Liver (tissue), 10 donors: ENCODE measurements at places on chromosomes 1 and 21. TPM values are rescaled to one million over a fixed set of nuclear protein-coding genes. Genes with fewer than 3 reads are reported as not detected.

GRCh38 chr1:37105911-37106310 lies 71.6 kb upstream of the GRIK3 start:
- DNase-seq, result no peak

DNA sequence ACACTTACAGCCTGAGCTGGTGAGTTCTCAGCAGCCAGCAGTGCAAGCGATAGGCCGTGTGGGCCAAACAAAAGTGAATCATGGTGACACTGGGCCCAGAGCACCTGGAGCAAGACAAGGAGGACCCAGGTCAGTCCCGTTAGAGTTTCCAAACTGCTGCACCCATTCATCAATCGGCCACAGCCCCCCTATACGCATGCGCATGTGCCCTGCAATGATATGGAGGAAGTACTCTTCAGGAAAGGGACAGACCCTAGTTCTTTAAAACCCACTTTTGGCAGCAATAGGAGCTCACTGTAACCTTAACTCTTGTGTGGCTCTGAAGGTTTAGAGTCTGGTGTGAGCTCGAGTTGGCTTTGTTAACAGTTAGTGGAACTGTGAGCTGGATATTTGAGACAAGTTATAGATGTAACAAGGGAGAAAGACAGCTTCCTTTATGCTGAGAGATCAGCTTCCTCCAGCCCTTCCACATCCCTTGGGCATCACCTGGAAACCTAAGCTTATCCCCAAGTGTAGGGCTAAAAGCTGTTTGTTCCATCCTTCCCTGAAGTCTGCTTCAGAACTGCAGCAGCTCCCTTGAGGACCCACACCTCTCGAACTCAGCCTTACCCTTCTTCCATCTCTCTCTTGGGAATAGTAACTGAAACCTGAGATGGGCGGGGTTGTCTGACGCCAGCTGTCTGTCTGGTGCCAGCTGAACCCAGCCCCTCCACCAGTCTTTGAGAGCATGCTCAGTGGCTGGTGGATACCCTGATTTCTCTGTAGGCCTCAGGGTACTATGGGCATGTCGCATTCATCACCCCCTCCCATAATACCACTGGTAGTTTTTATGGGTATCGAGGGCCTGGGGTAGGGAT lies 17.7 kb downstream of the NMNAT1 start:
- DNase-seq, result no peak

- DNase-seq, result no peak
Observed at GRCh38 chr1:186662752-186663151, 17.5 kb downstream of the PTGS2 start.

- no peak for DNase-seq
Observed at GRCh38 chr1:3226191-3226590, 157.2 kb downstream of the PRDM16 start.

GRCh38 chr1:222910699-222911098 lies 95.9 kb downstream of the DISP1 start:
- DNase-seq, result no peak

DNA sequence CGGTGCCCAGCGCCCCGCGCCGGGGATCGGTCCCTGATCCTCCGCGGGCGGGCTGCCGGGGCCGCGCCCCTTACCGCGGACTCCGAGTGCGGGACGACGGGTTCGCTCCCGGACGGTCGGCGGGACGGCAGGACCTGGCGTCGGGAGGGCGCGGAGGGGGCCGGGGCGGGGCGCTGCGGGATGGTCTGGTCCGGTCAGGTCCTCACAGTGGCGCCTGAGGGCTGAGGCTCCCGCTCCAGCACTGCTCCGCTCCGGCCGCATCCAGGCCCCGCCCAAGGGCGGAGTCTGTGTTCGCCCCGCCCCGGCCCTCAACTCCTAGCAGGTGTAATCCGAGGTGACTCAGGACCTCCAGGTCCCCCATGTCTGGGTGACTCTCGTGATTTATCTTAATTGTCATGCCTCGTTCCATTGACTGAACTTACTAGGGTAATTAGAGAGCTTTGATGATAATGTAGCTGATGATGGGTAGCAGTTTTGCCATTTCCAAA lies at the start of gene RAB3B:
RAB3B (minus strand) TSS at position 223 of the 488 bp plus-strand sequence. CDS start 13,583 bp downstream, outside the sequence.
- peak; percentile 82 for DNase-seq

- no peak for DNase-seq
Observed at GRCh38 chr1:100582943-100583342, 45.0 kb downstream of the GPR88 start.

DNA sequence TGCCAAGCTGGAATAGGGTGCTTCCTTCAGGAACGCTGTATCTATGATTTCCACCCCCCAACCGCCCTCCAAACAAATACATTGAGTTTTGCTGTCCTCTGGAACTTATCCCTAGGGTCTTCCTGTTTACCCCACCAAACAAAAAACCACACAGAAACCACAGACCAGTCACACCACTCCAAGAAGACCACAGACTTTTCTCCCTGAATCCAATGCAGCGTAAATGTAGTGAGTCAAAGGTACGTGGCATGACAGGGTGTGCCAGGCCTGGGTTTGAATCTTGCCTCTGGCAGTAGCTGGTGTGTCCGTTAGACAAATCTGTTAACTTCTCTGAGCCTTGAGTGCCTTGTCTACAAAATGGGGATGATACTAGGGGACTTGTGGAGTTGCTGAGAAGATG lies 27.8 kb downstream of the ASAP3 start:
- no peak for DNase-seq

The KIF26B gene
- total RNA-seq, result 1.7 TPM

The GUCA2B gene
- total RNA-seq, result not detected

The SLC26A9 gene
- not detected for total RNA-seq

The LCE1A gene
- not detected for total RNA-seq

The HFM1 gene
- 2.8 TPM for total RNA-seq
